ENCODE measurements at places on chromosomes 13 and 19. TPM values are rescaled to one million over a fixed set of nuclear protein-coding genes. Genes with fewer than 3 reads are reported as not detected.

The AP3D1 gene
- 117 TPM for polyA plus RNA-seq

The WDR18 gene
- polyA plus RNA-seq, result 155 TPM

The DHDH gene
- 8.4 TPM for polyA plus RNA-seq

The MPHOSPH8 gene
- 27.0 TPM for polyA plus RNA-seq

The ZSCAN4 gene
- polyA plus RNA-seq, result not detected

The SMIM44 gene
- not detected for polyA plus RNA-seq

The TNNI3 gene
- 153 TPM for polyA plus RNA-seq

The NAT14 gene
- 39.6 TPM for polyA plus RNA-seq

The NALCN gene
- polyA plus RNA-seq, result 0.50 TPM

The CEACAM7 gene
- not detected for polyA plus RNA-seq

The ZNF765 gene
- 9.8 TPM for polyA plus RNA-seq

The RFXAP gene
- polyA plus RNA-seq, result 10.3 TPM

The CLEC4G gene
- polyA plus RNA-seq, result 0.70 TPM

The IRGC gene
- polyA plus RNA-seq, result not detected

The ZNF260 gene
- polyA plus RNA-seq, result 26.8 TPM

The FCAR gene
- polyA plus RNA-seq, result not detected

The CGB2 gene
- polyA plus RNA-seq, result not detected

The SRRM5 gene
- polyA plus RNA-seq, result 0.08 TPM

The CCNA1 gene
- polyA plus RNA-seq, result 3.8 TPM

The LGALS14 gene
- not detected for polyA plus RNA-seq

The SKA3 gene
- polyA plus RNA-seq, result 179 TPM

The FARP1 gene
- 59.3 TPM for polyA plus RNA-seq

The MUC16 gene
- 0.07 TPM for polyA plus RNA-seq

The FLT3LG gene
- polyA plus RNA-seq, result 1.8 TPM

The ZNF527 gene
- 0.97 TPM for polyA plus RNA-seq

All from GM23338 (cell line).